ENCODE measurements at places on chromosomes 3 and 15.

DNA sequence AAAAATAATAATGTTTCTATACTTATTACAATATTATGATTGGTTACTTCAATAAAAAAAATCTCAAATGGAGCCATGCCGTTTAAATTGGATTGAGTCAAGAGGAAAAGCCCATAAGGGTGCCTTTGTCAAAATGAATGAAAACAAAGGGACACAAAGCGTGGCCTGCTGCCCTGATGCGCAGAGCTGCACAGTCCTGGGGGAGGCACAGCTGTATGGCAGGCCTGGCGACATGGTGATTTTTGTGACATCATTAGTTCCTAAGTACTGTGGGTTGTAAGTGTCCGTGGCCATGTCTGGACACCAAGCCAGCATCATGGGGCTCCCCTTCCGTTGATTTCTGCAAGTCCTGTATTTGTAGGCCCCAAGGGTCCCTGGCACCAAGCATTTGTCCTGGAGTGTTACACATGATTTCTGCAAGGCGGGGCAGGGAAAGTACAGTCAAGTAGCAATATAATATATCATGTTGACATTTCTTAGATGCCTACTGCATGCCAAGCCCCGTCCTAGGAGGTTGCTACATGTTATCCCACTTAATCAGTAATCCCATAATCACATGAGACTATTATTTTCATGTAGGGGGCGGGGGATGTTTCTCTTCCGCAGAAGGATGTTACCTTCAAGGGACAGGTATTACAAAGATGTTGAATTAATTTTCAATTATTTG, 59.7 kb downstream of the GHSR start:
- DNase-seq, result no peak

- no peak for DNase-seq
These were observed 170.0 kb downstream of the SOX2 start for GRCh38 chr3:181881749-181882148.

GRCh38 chr3:190132371-190132770, 11.7 kb upstream of the P3H2 start:
- DNase-seq, result no peak

- no peak for DNase-seq
These were observed 23.6 kb downstream of the TMEM44 start for GRCh38 chr3:194609601-194610000.

DNA sequence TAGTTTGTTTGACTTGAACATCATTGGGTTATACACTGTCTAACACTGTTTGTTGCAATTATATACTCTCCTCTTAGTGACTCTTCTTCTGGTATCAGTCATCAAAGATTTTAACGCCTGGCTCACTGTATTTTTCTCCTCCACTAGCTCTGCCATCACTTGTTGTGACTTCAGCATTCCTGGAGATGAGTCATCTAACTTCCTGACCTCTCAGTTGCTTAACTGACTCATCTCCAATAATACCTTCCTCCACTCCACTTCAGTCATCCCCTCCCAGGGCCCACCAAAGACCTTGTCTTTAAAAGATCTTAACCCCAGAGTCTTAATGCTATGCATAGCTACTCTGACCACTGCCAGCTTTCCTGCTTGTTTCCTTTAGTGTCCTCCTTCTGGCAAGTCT, 28.6 kb upstream of the CLSTN2 start:
- no peak for DNase-seq

DNA sequence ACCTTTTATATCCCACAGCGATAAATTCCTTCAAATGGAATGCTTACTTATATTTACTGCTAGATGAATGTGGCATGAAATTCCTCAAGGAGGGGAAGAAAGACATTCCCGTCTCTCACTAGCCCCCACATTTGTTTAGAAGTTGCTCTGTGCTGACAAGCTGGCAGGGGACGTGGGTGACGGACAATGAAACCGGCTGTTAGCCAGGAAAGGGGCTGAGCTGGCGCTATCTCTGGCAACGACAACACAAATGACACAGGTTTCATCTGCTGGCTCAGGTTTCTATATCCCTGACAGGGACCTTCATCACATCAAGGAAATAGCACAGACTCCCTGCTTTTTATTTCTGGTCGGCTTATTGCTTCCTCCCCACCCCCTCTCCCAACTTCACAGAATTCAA, 15.8 kb downstream of the RUVBL1 start:
- DNase-seq, result no peak

DNA sequence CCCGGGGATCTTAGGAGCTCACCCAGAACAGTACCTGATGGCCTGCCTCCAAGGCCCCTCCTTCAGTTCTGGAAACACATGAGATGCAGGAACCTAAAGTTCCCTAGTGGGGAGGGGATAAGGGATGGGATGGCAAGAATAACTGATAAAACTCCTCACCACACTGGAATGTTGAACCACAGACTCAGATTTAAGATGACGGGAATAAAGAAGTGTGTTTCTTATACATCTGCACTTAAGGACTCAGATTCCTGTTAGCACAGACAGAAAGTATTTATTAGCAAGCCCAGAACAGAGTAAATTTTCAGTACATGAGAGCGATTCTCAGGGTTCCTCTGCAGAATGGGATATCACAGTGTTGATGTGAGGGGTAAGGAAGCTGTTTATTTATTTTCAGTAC, 245.2 kb downstream of the TLE3 start:
- DNase-seq, result no peak

DNA sequence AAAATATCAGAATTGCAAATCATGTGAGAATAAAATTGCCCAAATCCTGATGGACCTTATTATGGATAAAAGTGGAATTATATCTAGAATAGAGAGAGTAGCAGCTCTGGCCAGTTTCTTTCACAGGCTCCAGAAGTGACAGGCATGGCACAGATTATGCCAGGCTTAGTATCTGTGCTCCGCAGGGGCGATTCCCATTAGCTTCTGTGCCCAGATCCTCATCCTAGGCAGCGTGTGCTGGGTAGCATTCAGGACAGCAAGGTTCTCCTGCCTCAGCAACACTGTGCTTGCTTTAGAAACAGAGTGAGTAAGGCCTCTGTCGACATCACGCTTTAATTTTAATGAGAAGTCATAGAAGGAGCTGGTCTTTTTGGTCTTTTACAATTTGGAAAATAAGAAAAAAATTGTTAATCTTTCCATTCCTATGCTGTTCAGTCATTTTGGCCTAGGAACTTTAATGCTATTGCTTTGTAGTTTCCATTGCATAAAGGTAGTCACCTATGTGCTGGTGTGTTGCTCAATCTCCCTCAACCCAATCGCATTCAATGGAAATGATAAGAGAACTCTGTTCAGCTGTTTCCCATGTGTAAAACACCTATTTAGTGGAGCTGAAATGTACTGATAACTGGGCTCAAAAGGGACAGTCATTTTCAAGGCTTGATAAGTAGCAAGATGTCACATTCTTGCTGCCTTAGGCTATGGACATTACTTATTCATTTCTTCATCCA, 770.1 kb downstream of the AGBL1 start:
- DNase-seq, result no peak

DNA sequence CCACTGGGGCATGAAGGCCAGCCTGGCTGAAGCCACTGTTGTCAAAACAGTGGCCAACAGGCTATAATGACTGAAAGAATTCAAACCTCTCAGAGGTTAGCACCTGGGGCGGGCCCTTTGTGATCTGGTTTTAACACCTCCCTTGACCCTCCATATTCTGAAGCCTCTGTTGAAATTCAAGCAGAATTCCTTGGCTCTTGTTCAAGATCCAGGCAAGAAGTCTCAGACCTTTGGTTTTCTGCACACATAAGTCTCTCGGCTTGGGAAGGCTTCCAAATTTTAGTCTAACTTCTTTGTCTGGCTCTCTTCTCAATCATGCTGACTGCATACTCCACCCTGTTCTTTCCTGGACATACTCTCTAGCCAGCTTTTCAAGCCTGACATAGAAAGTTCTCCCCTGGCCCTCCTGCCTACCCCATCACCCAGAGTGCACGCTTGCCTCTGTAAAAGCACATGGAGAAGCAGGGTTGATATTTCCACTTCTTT, 144.5 kb downstream of the PDZRN3 start:
- no peak for DNase-seq

DNA sequence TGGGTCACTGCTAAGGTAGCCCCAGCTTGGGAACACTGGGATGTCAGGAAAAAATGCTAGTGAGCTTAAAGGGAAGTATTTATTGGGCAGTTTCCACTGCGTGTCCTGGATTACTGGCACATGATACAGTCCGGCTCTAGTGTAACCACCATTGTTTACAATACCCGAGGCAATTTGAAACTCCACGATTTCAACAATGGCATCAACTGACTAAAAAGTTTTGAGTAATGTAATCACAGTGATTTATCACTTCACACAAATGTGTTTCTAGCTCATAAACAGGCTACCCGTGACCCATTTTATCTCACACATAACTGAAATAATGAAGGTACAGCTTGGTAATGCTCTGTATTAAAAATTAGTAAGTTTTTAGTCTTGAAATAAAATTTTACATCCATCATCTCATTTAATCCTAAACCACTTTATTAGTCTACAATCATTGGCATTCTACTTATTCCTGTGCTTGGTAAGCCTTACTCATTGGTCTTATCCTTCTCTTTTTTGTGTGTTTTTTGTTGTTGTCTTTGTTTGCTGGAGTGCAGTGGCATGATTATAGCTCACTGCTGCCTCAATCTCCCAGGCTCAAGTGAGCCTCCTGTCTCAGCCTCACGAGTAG, 7.6 kb downstream of the ZMAT3 start:
- no peak for DNase-seq

DNA sequence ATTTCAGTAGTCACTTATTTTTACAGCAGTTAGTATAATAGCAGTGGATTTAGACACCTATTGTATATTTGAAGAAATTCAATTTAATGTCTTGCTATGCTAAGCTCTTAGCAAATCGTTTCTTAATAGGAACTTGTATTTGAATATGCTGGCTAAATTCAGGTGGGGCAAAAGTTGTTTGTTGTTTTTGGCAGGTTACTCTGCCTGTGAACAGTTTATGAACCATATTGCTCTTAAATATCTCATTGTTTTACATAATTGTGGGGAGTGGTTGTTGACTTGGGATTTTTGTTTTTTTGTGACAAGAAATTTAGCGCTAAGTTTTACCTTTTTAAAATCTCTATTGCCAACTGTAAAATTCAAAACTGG, 43.4 kb downstream of the NR2C2 start:
- no peak for DNase-seq

DNA sequence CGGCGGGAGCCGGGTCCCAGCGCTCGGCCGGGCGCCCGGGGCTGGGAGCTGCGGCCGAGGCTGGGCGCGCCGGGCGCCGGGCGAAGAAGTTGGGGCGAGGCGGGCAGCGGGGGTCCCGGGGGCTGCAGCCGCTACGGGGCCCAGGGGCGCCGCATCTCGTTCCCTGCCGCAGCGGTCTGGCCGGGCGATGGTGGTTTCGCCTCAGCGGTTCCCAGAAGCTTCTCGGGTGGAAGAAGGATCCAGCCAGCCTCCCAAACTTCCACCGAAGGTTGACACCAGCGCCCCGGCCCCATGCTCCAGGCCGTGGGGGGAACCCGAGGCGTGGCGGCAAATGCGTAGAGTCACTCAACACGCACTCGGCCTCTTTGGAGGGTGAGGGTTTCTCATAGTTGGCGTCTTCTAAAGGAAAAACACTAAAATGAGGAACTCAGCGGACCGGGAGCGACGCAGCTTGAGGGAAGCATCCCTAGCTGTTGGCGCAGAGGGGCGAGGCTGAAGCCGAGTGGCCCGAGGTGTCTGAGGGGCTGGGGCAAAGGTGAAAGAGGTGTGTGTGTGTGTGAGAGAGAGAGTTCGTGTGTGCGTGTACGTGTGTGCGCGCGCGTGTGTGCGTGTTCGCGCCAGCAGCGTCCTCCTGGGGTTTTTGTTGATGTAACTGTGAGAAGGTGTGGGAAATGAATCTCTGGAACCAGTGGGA, 940 bp downstream of the BOC start:
- no peak for DNase-seq

GRCh38 chr3:99319961-99320360, 318.4 kb upstream of the COL8A1 start:
- DNase-seq, result no peak
